ENCODE measurements at places on chromosomes 2 and 18.

GRCh38 chr2:44689516-44689915, 252.0 kb upstream of the SIX3 start:
- no peak for DNase-seq

DNA sequence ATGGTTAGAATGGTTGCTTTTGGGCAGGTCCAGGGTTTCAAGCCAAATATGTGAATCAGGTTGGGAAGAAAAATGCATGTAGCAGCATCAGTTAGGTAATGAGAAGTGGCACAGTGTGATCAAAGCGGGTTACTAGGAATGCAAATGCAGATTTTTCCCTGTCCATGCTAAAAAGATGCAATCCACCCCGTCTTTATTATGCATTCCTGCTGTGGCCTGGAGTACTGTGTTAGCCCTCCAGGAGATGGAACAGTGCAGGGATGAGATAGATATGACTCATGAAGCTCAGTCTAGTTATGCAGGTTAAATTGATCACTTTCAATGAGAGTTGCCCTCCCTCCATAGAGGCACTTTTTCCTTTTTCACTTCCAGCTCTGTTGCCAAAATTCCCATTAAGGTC, 283.8 kb downstream of the CTNNA2 start:
- no peak for DNase-seq

DNA sequence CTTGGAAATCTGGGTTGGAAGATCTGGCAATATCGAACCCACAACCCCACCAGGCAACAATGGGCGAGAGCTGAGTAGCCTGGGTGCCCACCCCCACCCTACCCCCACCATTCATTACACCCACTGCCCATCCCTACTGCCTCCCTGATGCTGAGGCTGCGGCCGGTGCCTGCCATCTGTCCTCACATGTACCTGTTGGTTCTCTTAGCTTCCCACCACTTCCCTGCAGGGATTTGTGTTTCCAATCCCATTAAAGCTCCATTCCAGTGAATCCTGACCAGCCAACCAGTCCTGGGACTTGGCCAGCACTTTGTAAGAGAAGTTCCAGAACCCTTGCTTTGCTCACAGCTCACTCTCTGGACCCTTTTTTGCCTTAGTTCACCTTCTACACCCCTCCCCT, 163.0 kb upstream of the SH3BP4 start:
- no peak for DNase-seq

DNA sequence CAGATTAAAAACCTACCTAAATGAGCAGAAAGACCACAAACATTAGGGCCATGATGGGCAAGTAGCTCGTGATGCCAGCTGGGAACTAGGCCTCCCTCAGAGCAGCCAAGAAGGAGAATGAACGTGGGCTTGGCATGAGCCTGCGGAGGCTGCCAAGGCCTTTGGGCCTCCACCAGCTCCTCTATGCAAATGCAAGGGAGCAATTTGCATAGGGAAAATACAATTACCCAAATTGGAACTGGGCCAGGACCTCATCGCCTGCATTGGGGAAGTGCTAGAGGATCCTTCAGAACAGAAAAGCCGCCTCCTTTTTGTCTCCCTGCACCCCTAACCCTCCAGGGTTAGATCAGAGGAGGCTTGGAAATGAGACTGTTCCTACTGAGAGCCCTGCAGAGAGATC, 326.4 kb downstream of the SMAD2 start:
- DNase-seq = no peak

GRCh38 chr2:232319803-232320442, 58.6 kb upstream of the ALPP start:
- DNase-seq = no peak

DNA sequence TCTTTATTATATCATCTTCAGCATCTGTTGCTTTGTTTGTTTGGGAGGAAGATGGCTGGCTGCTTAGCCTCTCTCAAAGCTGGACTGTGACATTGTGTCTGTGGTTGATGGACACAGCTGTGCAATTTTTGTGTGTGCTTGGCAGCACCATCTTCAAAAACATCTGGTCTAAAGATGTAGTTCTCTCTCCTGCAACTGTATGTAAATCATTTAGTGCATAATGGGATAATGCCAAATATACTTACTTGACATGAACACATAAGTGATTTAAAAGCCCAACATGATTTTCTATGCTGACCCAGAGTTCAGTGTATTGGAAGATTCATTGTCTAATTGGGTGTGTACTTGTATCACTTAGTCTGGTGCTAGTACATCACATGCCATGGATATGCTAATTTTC, 112.2 kb downstream of the MAP4K4 start:
- DNase-seq = no peak

- DNase-seq = no peak
Measured at GRCh38 chr18:1062588-1062987, 157.9 kb downstream of the ADCYAP1 start.

DNA sequence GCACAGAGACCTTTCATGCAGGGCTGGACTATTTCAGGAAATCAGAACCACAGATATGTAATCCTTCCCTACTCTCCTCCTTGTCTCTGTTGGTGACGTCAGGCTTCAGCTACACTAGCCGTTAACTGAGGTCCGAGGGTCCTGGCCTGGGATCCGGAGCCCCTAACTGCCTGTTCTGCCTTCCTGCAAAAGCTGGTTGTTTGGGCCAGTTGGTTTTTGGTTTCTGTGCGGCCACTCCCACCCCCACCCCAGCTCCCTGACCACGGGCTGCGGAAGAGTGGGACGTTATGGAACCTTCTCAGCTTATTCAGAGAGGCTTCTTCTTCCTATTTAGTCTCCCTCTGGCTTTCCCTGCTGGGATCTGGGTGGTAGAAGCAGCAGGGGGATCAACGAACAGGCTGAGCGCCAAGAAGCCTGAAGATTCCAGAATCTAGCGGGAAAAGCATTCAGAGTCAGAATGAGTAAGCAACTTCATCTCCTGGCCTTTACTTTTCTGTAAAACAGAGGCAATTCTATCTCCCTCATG, 49.3 kb upstream of the ROCK2 start:
- DNase-seq = no peak

GRCh38 chr2:189424961-189425360, 16.3 kb upstream of the WDR75 start:
- DNase-seq = no peak
